Body of pancreas (tissue), 4 donors: ENCODE measurements at places on chromosomes 13 and 19.

- peak; percentile 68 for DNase-seq
These were observed 2.8 kb upstream of the SPRYD7 start for GRCh38 chr13:49938921-49939320.

DNA sequence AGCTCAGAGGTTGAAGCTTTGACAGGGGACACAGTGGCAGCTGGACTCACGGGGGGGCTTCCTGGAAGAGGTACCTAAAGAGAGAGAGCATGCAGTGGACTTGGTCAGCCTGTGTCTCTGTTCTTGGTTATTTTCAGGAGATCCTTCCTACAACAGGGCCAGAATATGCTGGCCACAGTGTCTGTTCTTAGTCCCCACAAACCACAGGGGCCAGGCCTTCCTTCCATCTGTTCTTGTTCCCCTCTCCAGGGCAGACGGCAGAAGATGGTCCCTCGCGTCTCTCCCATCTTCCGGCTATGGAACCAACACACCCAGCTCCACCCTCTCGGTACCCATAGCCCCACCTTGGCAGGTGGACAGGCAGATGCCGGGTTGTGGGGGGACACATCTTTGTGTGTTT, 24.8 kb downstream of the MAST3 start:
- no peak for DNase-seq

GRCh38 chr19:41427647-41428480, 690 bp upstream of the B3GNT8 start:
- peak; percentile 58 for DNase-seq

GRCh38 chr13:113665597-113666328, 1.3 kb upstream of the GRK1 start:
- no peak for DNase-seq

GRCh38 chr13:100399455-100399854, 189.1 kb downstream of the GGACT start:
- no peak for DNase-seq

DNA sequence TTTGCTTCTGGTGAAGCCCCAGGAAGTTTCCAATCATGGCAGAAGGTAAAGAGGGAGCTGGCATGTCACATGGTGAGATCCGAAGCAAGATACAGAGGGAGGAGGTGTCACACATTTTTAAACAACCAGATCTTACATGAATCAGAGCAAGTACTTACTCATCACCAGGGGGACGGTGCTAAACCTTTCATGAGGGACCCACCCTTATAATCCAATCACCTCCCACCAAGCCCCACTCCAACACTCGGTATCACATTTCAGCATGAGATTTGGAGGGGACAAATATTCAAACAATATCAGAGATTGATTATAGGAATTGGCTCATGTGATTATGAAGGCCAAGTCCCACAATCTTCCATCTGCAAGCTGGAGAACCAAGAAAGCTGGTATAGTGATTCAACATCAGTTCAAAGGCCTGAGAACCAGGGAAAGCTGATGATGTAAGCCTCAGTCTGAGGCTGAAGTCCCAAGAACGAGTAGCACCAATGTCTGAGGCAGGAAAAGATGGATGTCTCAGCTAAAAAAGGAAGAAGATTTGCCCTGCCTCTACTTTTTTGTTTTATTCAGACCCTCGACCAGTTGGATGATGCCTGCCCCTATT, 58.6 kb upstream of the WDFY2 start:
- no peak for DNase-seq

DNA sequence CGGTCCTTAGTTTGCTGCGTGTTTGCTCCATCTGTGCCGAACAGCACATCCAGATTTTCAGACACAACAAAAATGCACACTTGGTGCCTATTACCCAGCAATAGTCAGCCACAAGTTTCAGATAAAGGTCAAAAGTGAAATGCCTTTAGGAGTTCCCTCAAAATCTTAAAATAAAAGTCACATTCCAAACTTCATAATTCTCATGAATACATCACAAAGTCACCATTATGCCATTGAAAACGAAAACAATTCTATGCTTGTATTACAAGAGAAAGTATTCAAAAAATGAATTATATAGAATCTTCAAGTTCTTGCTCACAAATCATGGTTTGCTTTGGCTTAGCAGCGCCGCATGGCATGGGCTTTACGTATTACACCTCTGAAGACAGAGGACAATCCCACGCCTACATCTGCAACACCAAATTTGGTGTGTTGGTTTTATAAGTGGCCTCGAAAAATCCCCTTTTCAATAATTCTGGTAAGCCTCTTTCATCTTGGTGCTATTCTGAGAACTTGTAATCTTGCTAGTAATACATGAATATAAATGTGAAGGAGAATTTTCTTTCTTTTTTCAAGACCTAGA, 26.6 kb downstream of the COL4A1 start:
- DNase-seq, result no peak

GRCh38 chr13:21399741-21400140, 59.4 kb downstream of the ZDHHC20 start:
- DNase-seq, result no peak

DNA sequence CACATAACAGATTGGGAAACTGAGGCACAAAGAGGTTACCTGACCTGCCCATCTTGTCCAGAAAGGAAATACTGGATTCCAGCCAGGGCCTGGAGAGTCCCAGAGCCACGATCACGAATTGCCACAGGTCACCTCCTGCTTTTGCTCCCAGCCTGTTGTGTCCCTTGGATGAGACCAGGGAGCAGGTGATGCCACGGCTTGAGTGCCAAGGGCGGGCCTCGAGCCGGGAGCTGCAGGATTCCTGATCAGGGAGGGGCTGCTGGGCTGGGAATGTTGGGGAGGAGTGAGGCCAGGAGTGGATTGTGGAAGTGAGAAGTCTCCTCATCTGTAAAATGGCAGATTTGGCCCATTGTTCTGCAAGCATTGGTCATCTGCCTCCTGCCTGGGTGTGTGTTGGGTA, 29.4 kb downstream of the DNM2 start:
- DNase-seq, result no peak

DNA sequence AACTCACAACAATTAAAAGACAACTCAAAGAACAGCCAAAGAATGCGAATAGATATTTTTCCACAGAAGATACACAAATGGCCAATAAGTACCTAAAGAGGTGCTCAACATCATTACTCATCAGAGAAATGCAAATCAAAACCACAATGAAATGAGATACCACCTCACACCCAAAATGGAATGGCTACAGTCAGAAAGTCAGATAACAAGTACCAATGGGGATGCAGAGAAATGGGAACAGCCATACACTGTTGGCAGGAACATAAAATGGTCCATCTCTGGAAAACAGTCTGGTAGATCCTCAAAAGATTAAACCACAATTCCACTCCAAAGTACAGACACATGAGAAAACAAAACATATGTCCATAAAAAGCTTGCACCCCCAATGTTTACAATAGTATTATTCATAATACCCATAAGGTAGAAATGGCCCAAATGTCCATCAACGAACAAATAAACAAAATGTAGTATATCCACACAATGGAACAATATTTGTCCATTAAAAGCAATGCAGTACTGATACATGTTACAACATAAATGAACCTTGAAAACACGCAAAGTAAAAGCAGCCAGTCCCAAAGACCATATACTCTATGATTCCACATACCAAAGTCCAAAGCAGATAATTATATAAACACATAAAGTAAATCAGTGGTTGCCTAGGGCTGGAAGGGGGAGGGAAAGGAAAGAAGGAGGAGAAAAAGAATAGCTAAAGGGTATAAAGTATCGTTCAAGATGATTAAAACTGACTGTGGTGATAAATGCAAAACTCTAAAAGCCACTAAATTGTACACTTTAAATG, 19.6 kb downstream of the USP12 start:
- DNase-seq, result no peak

DNA sequence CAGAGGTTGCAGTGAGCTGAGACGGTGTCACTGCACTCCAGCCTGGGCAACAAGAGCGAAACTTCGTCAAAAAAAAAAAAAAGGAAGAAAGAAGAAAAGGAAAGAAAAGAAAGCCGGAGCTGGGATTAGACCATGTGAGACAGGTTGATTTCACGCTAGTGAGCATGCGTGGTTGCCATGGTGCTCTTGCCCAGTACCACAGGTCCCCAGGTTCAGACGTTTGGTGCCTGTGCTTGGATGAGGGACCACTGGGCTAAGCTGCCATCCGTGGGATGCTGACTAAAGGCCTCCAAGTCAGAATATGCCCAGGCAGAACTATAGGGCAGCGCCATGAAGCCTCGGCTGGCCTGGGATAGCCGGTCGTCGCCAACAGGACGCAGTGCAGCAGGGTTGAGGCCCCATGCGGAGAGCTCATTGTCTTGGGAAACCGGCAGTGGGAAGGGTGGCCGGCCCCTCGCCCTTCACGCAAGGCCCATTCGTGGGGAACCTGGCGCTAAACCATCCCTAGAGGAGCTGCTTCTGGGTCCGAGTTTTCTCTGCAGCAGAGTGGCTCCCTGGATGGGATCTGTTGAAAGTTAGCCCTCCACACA, 7.2 kb upstream of the TEX101 start:
- no peak for DNase-seq

DNA sequence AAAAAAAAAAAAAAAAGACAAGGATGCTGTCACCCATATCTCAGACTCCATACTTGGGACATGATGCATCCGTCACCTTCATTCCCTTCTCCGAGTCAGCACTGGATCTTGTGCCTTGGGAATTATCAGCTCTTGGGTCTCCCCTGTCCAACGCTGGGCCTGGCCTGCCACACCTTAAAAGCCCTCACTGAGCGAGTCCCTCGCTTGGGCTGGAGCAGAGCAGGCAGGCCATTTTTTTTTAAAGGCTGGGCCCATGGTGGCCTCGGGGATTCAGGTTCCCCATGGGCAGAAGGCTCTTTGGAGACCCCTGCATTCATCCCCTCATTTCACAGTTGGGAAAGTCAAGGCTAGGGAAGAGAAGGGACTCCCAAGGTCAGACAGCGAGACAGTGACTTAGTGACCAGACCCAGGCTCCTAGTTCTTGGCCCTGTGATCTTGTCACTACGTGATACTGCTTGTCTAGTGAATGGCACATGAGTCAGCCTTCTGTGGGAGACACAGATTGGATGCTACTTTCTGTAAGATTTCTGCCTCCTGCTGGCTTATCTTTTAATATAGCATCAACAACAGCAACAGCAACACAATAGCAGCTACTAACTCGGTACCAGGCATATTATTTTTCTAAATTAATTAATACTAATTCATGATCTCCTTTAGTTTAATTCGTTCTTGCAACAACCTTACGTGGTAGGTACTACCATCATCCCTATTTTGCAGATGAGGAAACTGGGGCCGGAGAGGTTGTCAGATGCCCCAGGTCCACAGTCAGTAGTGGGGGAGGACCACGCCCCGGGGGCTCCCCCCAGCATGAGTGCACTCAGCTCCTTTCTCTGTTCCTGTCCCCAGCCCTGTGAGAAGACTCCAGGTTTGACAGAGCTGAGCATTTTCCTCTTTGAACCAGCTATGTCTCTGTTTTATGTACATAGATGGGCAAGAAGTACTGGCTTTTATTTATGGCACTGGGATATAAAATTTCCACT, 27.4 kb upstream of the ZNF536 start:
- DNase-seq, result no peak

- DNase-seq, result no peak
These were observed 199.2 kb downstream of the DLEU7 start for GRCh38 chr13:50644081-50644871.

GRCh38 chr19:49142866-49143335, 12.3 kb downstream of the HRC start:
- DNase-seq, result peak; percentile 93

DNA sequence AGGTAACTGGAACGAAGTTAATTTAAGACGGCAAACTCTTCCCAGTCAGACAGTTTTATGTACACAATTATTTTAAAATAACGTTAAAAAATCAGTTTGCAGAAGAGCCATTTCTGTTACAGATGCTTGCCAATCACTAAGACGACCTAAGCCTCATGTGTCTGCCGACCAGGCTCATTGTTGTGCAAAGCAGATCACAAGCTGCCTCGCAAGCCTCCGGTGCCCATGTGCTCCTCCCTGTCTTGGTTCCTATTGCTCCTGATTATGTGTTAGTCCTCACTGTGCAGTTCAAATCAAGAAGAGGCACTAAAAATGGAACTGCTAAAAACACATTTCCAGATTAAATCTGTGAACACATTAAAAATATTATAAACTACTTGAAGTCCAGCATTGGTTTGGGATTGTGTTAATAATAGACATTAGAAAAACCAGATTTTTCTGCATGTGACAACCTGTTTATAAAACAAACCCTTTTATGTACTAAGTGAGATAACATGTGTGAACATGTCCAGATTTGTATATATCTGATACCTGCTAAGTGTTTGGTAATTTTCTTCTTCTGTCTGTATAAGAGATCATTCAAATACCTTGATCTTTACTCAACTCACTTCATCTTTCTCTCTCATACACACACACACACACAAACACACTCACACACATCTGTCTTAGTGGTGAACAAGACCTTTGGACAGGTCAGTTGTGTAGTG, 81.9 kb upstream of the SLC15A1 start:
- DNase-seq, result no peak

- DNase-seq, result no peak
These were observed 36.8 kb upstream of the C1QTNF9 start for GRCh38 chr13:24272452-24273161.

DNA sequence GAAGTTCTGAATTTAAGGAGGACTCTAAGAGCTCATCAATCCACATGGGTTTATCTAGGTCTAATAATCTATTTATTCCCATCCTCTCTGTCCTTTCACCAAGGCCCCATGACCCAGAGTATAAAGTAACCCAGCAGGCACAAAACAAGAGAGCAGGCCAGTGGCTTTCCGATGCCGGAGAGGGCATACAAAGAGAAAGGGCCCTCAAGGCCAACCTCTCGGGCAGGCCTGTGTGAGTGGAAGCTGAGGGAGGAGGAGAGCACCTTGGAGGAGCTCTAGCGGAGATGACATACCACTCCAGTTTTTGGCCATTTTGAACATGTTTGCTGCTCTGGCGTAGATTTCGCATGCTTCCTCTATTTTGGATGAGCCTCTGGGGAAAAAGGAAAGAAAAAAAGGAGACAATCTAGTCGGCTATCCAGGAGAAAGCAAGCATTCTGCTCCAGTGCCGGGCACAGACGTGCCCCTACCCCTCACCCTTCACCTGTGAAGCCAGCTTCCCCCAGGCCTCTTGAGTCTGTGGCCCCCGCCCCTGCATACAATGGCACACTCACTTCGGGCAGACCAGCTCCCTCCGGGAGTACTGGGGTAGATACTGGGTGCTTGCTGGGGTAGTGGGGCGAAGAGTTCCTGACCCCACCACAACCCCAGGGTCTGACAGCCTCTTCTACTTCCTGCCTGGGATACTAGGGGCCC, 11.6 kb downstream of the NAPA start:
- no peak for DNase-seq
